Stimulated activated CD4-positive, alpha-beta T cell treated with anti-CD3 and anti-CD28 coated beads, Interleukin-1b, Interleukin-23, amount 100 ng/mL, for 4 hours (primary cell): ENCODE measurements at places on chromosomes 12 and 14.

DNA sequence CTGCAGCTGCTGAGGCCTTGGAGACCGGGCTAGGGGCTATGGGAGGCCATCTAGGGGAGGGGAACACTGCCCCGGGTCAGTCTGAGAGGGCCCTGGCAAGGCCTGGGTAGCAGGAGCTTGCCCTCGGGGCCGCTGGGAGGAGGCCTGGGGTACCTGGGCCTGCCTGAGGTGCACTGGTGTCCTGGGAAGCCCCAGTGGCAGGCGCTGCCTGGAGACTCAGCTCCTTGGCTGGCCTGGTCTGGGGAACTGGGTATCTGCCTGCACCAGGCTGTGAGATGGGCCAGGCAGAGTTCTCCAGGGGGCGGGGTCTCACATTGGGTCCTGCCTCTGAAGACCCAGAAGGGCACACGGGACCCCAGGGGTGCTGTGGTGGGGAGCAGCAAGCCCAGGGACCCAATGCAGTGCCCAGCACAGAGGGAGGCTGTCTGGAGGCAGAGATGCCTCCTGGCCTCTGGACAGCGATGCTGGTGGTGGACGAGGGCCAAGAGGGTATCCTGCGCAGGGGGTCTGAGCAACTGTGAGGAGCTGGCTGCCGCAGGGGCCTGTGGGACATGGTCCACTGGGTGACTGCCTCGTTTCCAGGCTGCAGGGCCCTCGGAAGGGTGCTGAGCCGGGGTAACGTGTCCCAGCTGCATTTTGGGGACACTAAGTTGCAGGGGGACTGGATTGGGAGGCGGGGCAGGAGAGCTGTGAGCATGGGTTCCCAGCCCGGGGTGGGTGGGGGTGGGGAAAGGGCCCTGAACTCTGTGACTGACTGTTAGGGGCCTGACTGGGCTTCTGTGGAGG lies 7.4 kb upstream of the MTA1 start:
- no peak for DNase-seq

- no peak for DNase-seq
Observed at GRCh38 chr14:102925646-102926045, 3.2 kb downstream of the AMN start.

DNA sequence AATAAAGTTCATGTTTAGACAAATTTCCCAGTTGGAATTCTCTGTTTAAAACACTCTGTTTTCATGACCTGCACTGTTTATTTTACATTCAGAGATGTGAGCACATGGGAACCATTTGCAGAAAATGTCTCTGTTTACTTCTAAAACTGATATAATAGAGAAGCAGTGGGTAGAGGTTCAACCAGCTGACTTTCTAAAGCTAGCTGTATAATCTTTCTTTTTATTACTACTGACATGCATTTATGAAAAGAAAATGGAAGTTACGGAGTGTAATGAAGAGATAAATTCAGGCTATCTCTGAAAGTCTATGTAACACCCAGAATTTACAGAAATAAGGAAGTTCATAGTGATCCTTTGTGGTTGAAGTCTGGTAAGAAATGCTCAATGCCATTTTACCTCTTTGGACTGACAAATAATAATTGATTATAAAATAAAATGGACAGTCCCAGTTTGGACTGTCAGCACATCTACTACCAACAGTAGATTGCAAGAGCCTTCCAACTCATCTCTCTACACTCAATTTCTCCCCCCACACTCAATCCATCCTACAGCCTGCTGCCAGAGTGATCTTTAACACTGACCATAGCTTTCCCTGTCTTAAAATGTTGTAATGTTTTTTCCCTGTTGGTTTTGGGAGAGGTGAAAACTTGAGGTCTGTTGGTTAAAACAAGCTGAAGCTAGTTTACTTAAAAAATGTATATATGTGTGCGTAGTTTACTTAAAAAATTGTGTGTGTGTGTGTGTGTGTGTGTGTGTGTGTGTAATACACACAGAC lies 137.4 kb downstream of the AEBP2 start:
- DNase-seq: no peak

- no peak for DNase-seq
Observed at GRCh38 chr12:66052988-66053615, 77.4 kb downstream of the LLPH start.

GRCh38 chr14:61388976-61389576 lies 67.7 kb downstream of the PRKCH start:
- no peak for DNase-seq

GRCh38 chr12:72511906-72512305 lies 239.7 kb downstream of the TRHDE start:
- no peak for DNase-seq

GRCh38 chr12:23947395-23947794 lies 2.1 kb downstream of the SOX5 start:
- DNase-seq: no peak

GRCh38 chr12:78918268-78918667 lies 53.7 kb downstream of the SYT1 start:
- no peak for DNase-seq

GRCh38 chr14:77988970-77989369 lies 181.2 kb upstream of the NRXN3 start:
- no peak for DNase-seq

- no peak for DNase-seq
Observed at GRCh38 chr14:105600939-105601359, 74.6 kb downstream of the TMEM121 start.

- DNase-seq: no peak
Observed at GRCh38 chr12:109436188-109436560, 40.9 kb downstream of the KCTD10 start.

DNA sequence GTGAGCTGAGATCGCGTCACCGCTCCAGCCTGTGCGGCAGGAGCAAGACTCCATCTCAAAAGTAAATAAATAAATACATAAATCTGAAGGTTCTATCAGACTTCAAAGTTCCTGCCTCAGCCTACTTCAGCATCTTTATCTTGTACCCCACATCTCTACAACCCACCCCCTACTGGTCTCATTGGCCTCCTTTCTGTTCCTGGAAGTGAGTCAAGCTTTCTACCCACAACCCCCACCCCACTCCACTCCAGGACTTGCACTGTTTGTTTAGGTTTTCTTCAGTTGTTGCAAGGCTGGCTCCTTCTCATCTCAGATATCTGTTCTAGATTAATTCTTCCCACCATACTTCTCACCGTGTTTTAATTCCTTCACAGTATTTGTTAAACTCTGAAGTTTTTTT lies 714 bp upstream of the PSMC6 start:
- peak; percentile 40 for DNase-seq

GRCh38 chr14:34931206-34931605 lies 51.6 kb upstream of the SRP54 start:
- no peak for DNase-seq

DNA sequence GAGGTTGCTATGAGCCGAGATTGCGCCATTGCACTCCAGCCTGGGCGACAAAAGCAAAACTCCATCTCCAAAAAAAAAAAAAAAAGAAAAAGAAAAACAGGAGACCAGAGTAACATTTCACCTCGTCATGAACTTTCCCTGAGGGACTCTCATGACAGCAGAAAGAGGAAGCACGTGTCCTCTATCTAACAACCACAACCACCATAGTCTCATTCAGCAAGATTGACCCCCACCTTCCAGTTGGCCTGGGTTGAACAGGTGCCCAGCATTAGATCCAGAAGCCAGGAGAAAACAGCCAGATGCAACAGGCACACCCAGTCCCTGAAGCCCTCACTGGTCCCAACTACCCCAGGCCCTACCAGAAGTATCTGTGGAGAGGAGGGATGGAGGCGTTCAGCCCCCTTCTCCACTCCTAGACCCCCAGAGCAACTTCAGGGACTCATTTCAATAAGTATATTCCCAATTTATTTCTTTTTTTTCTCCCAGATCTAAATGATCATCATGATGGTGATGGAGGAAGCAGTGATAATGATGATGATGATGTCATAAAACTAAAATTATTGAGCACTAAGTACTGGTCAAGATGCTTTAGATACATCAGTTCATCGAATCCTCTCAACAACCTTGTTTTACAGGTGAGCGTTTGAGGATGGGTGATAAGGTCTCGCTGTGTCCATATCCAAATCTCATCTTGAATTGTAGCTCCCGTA lies 235.0 kb downstream of the EFCAB11 start:
- no peak for DNase-seq

DNA sequence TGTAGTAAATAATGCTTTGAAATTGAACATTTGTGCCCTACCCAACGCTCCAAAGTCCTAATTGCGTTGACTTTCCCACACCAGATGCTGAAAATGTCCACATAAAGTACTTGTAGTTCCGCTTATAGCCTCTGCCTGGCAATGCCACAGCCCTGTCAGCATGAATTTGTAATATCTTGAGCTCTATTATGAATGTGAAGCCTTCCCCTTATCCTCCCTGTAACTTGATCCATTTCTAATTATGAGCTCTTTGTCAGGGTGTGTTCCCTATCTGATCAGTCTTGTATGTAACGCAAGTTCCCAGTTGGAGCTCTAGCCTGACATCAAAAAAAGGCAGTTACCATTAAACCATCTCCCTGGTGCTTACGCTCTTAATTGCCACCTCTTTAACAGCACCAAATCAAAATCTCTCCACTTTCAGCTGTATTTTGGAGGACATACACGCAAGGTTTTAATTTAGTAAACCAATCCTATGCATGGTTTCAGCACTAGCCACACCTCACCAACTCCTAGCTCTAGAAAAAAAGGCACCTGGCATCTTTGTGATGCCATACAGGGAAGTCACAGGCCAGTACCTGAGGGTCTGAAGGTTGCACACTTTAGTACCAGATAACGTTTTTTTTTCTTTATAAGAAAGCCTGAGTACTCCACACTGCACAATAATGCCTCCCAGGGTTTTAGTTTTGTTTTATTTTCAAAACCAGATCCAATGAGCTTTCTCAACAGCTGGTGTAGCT lies 69.3 kb downstream of the EEA1 start:
- DNase-seq: no peak

GRCh38 chr12:50985322-50985721 lies 33.0 kb downstream of the HIGD1C start:
- no peak for DNase-seq

DNA sequence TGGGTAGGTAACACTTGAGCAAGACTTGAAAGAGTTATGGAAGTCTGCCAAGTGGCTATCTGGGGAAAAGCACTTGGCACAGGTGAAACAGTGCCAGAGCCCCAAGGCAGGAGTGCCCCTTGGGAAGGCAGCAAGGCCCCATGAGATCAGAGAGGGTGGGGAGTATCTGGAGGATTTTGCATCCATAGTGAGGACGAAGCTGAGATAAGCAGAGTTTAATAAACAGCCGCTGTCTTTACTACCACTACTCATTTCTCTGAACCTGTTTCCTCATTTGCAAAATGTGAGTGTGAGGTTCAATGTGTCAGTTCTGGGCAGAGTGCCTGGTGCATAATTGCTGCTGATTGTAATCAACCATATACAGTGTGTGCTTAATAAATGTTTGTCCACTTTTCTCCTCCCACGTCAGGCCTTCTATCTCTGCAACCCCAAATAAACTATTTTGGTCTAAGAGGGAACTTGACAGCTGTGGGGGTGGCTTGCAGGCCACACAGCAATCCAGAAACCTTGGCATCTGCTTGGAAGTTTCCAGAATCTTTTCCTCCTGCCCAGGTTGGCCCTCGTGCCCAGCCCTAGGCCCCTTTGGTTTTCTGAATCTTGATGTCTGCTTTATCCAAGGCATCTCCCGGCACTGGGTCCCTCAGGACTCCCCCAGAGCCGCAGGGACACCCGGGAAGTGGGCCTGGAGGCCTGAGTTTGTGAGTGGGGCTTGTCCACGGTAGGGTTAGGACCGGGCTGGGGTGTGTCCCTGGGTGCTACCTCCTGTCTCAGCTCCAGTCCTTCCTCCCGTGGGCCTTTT lies 4.5 kb downstream of the ABCB9 start:
- DNase-seq: no peak

DNA sequence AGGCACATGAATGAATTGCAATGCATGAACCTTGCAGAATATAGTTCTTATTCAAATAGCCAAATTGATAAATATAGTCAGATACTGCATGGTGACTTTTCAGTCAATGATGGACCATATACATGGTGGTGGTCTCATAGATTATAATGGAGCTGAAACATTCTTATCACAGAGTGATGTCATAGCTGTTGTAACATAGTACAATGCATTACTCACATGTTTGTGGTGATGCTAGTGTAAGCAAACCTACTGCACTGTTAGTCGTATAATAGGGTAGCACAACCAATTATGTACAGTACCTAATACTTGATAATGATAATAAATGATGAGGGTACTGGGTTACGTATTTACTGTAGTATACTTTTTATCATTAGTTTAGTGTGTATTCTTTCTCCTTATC lies 280.3 kb downstream of the BCAT1 start:
- DNase-seq: no peak

GRCh38 chr14:81208489-81208888 lies 12.3 kb downstream of the GTF2A1 start:
- no peak for DNase-seq

- DNase-seq: no peak
Observed at GRCh38 chr12:77609016-77609415, 221.7 kb upstream of the NAV3 start.

DNA sequence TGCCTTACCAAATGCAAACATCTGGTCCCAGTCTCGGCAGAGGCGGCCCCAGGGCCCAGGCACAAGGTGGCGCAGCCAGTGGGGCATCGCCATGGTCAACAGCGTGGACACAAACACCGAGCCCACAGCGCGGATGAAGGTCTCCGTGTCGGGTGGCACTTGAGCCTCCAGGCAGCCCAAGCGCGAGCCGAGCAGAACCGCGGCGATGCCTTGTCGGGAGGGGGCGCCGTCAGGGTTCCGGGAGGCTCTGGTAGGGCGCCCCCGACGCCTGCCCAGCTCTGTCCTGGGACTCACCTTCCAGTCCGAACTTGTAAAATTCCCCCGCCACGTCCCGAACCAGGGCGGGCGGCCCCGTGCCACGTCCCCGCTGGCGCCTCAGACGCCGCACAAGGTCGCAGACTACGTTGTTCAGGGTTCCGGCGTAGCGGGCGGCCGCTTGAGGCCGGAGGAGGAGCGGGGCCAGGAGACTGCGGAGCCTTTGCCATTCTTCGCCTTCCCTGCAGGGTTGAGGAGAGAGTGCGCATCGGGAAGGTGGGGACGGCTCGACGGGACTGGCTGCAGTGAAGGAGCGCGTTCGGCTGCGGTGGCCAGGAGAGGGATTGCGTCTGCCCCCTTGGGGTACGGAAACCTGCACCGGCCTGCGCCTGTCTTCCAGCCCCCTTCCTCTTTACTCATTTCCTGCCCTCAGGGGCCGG lies 1.7 kb downstream of the CYP27B1 start:
- no peak for DNase-seq

GRCh38 chr12:79776111-79776510 lies 85.3 kb upstream of the PAWR start:
- no peak for DNase-seq

- no peak for DNase-seq
Observed at GRCh38 chr12:117047810-117048584, 51.2 kb downstream of the TESC start.

- DNase-seq: no peak
Observed at GRCh38 chr14:56989359-56989758, 179.1 kb upstream of the OTX2 start.
